Esophagus mucosa (tissue), 1 donor: ENCODE measurements at places on chromosomes 1 and 21. TPM values are rescaled to one million over a fixed set of nuclear protein-coding genes. Genes with fewer than 3 reads are reported as not detected.

Gene ARHGAP30
- total RNA-seq, result 6.0 TPM

Gene AMY1A
- total RNA-seq, result not detected

Gene NPR1
- total RNA-seq, result 1.8 TPM

Gene KDF1
- total RNA-seq, result 16.5 TPM

Gene KRTAP7-1
- total RNA-seq, result not detected

Gene DENND4B
- 12.1 TPM for total RNA-seq

DNA sequence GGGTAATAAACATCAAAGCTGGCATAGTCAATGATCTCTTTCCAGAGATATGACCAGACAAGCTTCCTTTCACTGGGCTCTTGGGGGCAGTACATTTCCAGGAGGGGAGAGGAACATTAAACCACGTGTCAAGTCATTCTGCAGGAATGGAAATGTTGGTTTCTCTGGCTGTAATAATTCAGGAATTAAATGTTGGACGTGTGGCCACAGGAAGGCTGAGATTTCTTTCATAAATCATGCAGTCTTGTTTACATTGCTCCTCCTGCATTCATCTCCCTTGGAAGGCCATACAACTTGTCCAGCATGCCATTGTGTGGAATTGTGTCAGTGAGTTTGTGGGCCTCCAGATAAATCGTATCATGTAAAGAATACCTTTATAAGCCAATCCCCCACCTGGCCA, 259.2 kb downstream of the ADGRL2 start:
- no peak for ATAC-seq

DNA sequence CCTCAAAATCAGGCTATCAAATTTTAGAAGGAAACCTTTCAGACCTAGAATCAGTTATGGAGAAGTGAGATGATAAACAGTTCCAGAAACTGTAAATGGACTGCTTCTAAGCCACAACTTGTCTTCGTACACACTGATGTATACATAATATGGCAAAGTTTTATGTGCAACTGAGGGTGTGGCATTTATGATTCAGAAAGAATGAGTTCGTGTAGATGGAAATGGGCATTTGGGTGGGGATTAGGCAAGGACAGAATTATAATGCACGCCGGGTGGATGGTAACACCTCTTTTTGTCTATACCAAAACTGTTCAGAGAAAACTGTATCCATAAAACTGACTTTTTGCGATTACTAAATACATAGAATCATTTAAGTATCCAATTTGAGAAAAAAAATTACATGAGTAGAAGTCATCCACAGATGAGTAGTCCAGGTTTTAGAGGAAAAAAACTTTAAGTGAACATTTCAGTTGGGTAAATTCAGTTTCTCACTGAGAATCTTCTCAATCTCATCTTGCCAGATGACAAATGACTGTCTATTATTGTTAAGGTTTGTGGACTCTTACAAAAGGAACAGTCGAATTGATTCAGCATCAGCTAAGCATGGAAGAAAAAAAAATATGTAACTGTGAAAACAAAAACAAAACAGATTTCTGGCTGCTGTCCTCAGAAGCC, 22.5 kb downstream of the ERRFI1 start:
- peak; percentile 26 for ATAC-seq

- ATAC-seq, result no peak
Observed at GRCh38 chr1:51557168-51557567, 38.1 kb upstream of the EPS15 start.

DNA sequence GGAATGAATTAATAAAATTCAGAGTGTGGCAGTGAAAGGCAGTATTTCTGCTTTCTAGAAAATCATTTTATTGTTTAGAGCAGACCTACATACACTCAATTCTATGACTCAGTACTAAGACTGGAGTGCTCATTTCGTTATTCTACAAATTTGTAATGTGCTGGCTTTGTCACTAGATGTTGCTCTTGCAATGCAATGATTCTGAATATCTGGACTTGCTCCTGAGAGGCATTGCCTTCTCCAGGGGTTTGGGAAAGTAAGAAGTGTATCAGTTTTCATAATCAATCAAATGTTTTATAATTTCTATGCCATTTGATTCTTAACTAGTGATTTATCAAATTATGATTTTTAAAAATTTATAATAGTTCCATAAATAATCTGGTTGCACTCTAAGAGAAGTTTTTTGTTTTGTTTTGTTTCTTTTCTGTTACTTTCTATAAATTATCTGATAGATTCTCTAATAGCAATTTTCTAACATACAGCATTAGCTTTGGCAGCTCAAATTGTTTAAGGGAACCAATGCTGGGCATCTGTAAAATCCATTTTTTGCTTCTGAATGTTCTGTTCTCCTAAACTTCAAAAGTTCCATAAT, 280.5 kb upstream of the SGIP1 start:
- peak; percentile 89 for ATAC-seq

GRCh38 chr1:22892789-22893188, 79.9 kb downstream of the LACTBL1 start:
- no peak for ATAC-seq

DNA sequence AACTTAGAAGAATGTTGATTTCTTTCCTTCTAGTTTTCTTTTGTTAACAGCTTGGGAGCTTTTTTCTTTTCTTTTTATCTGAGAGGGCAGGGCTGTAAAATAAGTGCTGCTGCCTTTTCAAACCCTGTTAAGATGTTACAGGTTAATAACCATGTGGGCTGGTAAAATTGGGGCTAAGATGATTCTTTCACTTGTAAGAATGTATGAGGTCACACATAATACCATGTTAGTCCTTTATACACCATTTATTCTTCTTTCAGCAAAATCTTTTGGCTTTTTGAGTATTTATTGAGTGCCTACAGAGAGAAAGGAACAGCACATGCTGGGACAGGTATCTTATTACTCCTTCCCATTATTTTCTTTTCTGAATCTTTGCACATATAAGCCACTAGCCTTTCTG, 6.1 kb upstream of the AK4 start:
- ATAC-seq, result no peak

DNA sequence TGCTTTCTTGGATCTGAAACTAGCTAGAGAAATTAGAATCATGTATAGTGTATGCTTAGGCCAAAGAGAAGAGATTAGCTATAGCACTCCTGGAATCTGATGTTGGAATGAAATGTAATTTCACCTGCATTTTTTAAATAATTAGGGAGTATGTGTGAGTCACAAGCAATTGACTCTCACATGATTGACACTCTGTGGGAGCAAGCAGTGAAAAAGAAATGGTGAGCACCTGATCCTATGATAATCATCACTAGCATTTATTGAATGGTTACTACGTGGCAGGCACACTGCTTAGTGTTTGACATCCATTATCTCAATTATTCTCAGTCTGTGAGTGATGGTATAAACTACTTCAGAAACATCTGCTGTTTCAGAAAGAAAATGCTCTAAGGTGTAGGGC, 176.6 kb downstream of the NRIP1 start:
- no peak for ATAC-seq

DNA sequence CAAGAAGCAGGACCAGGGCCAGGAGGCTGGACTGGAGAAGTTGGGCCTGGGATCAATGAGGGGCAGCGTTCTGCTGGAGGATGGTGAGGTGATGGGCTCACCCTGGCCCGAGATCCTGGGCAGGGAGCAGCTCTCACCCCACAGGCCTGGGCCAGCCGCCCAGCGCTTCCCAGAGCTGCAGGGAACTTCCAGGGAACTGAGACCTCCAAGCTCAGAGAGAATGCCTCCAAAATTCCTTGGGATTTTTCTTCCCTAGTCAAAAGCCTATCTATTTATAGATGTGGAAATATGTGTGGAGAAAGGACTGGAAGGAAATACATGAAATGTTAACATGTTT, 121.2 kb downstream of the SPSB1 start:
- ATAC-seq, result peak; percentile 8

DNA sequence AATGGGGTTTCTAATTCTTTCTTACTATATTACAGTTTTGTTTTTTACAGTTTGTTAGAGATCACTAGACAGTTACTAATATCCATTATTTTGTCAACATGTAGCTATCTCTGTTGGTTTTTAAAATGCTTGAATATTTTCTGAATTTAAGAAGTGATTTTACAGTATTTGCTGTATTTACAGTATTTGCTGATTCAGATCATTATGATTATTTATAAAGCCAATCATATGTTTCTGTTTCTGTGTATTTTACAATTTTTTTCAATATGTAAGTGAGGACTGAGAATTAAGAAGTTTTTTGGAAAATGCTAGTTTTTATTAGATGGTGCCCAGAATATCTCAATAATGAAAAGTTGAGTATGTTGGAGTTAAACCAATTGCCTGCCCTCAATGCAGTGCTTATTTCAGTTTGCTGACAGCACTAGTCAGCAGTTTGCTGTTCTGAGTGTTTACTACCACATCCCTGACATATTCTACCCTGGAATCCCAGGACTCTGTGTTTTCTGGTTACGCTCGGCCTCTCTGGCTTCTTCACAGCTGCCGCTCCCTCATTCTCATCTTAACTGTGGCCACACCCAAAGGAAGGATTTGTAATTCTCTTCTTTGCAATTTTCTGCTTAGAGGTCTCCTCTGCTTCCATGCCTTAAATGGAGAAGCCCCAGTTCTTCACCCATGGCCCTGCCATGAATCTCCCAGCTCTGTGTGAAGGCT, 68.0 kb upstream of the BACH1 start:
- ATAC-seq, result peak; percentile 73

- peak; percentile 69 for ATAC-seq
Observed at GRCh38 chr1:116346943-116347673, 25.9 kb upstream of the ATP1A1 start.

DNA sequence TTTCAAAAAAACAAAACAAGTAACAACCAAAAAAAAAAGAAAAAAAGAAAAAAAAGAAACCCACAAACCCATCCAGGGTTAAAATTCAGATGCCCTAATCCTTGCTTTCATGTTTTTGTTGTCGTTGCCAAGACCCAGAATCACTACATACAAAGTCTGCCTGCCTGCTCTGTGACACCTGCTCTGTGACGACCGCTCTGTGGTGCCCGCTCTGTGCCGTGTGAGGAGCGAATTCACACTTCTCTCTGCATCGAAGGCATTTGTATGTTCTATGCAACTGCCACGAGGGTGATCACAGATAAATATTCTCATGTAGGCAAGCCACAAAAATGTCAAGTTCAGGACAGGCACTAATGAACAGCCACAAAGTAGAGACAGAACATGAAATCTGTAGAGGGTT, 178.6 kb downstream of the SLC45A1 start:
- ATAC-seq, result no peak

DNA sequence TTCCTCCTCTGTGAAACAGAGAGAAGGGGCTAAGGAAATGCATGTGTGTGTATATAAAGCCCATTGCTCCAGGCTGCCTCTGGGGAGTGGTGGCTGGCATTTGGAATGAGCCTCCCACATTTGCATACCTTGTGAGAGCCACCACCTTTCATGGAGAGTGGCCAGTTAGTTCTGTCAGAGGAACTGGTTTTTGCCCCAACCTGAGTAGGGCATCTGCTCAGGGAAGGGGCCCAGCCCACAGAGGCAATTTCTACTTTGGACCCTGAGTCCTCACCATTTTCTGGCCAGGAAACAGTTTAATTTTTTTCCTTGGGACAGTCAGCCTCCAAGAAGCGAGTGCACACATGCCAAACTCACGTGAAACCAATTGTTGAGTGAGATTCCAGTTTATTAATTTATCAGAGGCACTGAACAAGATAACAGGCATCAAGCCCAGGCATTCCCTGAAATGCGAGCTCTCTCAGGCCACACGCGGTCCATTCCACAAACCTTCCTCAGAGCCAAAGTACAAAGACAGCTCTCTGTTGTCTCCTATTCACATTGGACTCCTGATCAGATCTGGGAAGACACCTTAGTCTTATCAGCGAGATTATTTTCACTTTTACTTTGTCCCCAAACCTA, 1.0 kb upstream of the SLC6A9 start:
- ATAC-seq, result peak; percentile 5

- ATAC-seq, result no peak
Observed at GRCh38 chr21:14600569-14601297, 54.6 kb upstream of the SAMSN1 start.
